T-helper 1 cell (primary cell): ENCODE measurements at places on chromosomes 5 and 9.

DNA sequence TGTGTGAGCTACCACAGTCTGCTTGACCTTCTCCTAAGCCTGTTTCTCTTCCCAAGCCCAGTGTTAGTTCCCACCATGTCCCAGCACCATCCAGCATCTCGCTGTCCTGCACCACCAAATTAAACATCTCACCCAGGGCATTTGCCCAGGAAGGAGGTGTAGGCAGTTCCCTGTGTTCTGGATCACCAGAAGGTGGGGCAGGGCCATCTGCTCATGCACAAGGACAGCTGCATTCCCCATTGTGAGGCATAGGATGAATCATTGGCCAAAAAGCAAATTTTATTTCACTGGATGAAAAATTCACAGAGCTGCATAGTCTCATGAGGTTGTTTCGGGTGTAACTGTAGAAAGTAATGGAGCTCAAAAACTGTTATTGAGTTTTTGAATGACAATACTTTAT is 89.5 kb upstream of the GRIA1 start:
- DNase-seq = no peak

DNA sequence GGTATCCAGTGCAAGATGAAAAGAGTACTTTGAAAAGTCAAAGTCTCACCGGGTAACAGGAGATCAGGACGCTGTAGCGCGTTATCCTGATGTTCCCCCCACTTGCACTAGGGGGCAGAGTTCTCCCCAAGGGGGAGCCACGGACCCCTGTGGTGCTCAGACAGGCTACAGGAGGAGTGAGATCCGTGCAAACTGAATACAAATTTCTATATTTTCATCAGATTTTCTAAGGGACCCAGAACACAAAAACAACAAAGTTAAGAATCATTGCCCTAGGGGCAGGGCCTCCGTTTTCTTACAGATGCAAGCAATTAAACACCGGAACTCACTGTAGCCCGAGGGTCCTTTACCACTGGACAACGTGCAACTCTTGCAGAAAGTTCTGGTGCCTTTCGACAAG is 2.0 kb downstream of the MYO10 start:
- DNase-seq = peak; percentile 14

DNA sequence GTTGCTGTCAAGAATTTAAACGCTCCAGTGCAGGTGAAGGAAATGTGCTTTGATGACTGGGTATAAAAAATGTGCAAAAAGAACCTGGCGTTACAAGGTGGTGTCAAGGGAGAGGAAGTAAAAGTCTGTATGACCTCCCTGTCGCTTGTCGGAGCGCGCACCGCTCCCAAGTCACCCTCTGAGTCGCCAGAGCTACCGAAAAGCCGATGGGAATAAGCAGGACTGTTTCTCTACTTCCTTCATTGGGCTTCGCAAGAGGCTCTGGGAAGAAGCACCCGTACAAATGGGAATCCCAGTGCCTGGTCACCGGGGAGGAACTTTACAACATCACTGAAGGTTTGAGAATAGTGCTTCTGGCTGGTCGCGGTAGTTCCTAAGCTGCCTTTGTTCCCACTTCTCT is 1.3 kb upstream of the DMRT2 start:
- no peak for DNase-seq

DNA sequence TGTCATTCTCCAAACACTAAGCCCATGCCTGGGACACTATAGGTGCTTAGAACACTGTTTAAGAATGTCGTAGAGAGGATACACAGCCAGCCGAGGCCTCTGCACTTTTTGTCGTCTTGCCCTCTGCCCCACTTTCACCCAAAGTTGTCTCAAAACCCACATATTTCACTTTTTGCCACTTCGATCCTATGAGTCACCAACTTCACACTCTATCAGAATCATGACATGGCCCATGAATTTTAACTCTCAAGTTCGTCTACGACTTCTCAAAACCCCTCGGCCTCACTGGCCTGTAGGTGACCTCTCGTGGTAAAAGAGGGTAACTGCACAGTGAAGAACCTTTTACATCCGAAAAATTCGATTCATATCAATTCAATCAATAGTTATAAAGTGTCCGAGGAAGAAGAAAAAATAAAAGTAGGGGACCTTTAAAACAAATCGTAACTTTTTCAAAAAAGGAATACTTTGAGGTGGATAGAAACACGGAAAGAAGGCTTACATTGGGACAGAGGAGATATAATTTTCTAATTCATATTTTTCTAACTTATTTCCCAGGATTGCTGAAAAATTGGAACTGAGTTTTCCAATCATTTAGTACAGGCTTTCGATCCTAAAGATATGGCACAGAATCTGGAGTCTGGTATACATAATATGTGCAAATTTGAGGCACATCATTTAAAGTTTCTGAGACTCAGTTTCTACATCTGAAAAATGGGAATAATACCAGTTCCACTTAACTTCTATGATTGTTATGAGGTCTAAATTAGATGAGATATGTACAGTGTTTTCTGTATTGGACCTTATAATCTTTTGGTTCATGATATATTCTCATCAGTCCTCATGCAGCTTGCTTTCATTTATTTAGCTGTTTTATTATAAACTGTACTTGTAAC is 122.6 kb downstream of the APBA1 start:
- no peak for DNase-seq

GRCh38 chr5:143521846-143522400 is 118.4 kb upstream of the NR3C1 start:
- DNase-seq = no peak

DNA sequence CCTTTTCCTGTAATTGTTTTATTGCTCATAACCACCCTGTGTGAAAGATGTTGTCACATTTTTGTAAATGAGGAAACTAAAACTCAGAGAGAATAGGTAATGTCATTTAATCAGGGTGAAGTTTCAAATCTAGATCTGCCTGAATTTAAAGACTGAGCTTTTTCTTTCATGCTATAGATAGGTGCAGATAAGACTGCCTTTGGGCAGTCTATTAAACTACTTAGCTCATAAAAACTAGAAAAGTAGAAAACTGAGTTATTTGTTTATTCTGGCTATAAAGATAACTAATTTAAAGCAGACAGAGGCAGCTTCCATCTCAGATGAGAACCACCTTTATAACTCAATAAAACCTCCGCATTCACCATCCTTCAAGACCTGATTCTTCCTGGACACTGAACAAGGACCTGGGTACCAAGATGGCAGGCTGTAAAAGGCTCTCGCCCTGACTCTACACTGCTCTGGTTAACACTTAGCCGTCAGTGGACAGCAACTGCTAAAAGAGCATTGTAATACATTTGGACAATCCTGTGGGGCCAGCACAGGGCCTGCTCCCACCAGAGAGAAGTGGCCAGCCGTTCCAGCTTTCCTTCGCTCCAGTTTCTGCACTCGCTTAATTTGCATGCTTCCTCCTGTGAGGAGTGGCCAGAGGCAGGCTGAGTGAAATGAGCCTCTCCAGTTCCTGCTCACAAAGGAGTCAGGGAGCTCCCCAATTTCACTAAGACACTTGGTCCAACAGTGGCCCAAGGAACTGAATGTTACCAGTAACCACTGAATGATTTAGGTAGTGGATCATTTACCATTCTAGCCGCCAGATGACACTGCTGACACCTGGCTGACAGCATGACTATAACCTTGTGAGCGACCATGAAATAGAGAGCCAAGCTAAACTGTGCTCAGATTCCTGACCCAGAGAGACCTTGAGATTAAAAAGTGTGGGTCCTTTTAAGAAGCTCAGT is 566.4 kb downstream of the EFNA5 start:
- DNase-seq = no peak

GRCh38 chr9:4010309-4010708 is 289.6 kb downstream of the GLIS3 start:
- no peak for DNase-seq

GRCh38 chr5:71864730-71865601 is 145.9 kb downstream of the CARTPT start:
- DNase-seq = no peak

DNA sequence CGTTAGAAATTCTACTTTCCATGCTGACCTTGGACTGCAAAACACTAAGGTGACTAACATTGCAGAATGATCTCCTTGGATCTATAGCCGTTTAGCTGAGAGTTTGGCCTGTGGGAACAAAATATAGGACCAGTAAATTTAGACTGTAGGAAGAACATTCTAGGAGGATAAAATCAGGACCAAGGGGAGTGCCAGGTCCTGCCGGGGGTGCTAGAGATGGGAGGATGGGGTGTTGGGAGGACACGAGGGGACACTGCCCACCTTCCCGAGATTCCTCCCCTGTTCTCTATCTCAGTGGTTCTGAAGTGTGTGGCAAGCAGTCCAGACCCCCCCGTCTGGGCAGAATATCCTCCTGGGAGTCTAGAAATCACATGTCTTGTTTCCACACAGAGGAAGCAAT is 445.2 kb downstream of the ZSWIM6 start:
- DNase-seq = no peak

GRCh38 chr5:5572976-5573797 is 150.7 kb downstream of the ICE1 start:
- DNase-seq = no peak

GRCh38 chr9:28051559-28052503 is 478.6 kb upstream of the C9orf72 start:
- DNase-seq = no peak

- no peak for DNase-seq
Observed at GRCh38 chr9:94760010-94760409, 33.5 kb downstream of the AOPEP start.

GRCh38 chr9:123026425-123026824 is 7.0 kb upstream of the GPR21 start:
- DNase-seq = no peak

DNA sequence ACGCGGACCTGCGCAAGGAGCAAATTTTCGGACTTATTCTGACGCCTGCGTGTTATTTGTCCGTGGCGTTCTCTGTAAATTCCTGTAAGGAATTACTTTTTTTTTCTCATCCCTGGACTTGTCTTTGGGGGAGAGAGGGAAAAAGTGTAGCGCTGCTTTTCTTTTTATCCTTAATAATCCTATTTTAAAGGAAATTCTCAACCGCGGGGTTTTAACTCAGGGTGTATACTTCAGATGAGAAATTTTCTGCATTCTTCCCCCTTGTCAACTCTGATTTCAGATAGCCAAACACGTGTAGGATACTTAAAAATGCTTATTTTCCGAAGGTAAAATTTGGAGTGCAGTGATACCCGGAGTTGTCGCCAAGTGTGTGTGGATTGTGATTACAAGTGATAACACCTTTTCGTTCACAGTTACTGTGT is 853 bp downstream of the DCP2 start:
- no peak for DNase-seq

- no peak for DNase-seq
Observed at GRCh38 chr5:61264273-61264661, 67.8 kb upstream of the ZSWIM6 start.
